Stimulated activated CD4-positive, alpha-beta T cell treated with anti-CD3 and anti-CD28 coated beads, Interleukin-1b, Interleukin-23, amount 100 ng/mL, for 48 hours (primary cell): ENCODE measurements at places on chromosomes 3 and 15.

GRCh38 chr3:56711344-56711743 lies 28.3 kb upstream of the TASOR start:
- DNase-seq = no peak

- no peak for DNase-seq
Measured at GRCh38 chr3:30747771-30748281, 141.4 kb downstream of the TGFBR2 start.

DNA sequence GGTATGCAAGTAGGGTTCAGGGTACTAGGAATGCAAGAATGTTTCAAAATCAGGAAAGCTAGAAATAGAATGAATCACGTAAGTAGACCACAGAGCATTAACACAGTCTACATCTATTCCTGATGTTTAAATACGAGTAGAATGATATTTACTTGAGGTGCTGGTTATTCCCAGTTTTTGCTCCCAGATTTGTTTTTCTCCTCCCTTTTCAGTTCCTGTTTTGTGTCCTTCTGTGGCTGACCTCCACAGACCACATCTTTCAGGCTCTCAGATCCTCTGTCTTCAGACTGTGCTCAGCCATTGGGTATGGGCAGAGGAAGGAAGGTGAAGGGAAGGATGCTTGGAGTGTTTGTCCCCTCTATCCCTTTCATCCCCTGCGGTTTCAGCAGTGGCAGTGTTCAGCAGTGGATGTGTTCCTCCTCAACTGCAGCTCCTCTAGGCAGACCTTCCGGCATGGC lies 276.6 kb downstream of the ZNF621 start:
- no peak for DNase-seq

- DNase-seq = no peak
Measured at GRCh38 chr3:111326144-111326995, 215.6 kb upstream of the CD96 start.

DNA sequence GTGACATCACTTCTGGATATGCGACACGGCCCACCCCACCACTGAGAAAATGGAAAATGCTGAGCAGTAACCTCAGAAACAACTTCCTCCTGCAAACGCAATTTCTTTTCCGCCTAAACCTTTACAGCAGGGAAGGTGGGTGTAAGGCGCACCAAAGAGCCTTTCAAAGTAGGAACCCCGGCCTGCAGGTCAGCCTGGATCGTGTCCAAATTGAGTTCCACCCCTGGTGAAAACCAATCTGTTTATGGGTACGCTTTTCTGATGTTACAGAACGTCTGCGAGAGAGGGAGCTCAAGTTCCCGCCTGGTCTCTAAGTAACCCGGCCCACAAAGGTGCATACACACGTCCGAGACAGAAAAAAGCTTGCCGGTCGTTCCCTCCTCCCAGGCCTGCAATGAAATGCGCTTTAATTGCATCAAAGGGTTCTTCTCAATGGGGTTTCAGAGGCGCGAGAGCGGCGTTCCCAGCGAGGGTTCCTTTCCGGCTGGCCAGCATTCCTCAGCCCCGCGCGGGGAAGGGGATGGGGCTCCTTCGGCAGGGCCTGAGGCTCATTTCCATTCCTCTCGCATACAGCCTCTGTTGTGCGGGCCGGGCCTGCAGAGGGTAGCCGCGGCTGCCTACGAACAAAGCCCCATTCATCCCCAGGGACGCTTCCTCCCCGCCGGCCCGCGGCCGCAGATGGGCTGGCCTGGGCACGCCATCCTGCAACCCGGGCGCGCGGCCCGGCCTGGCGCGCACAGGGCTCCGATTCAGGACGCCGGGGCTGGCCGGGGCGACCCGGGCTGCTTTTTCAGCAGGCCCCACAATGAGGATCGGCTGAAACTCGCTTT lies 138.1 kb downstream of the TMCO5A start:
- DNase-seq = peak; percentile 18

DNA sequence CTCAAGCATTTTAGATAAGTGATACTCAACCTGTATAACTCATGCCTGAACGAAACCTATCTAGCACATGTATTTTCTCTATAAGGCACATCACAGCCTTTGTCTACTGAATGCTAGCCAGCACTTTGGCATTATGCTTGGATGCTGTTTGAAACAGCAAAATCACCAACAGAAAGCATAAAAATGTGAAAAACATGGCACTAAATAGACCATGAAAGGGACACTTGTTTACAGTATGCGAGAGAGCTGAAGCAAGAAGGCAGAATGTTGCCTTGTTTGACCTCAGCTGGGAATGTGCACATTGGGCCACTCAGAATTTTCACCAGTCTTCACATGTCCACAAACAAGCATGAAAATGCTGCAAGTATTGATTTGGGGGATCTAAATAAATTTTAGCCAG lies 59.5 kb downstream of the MINDY2 start:
- no peak for DNase-seq

GRCh38 chr3:42572278-42572677 lies 9.5 kb downstream of the SEC22C start:
- no peak for DNase-seq

- no peak for DNase-seq
Measured at GRCh38 chr3:186517218-186517617, 27.0 kb downstream of the CRYGS start.

- DNase-seq = no peak
Measured at GRCh38 chr3:71008350-71008935, 575.1 kb downstream of the FOXP1 start.

GRCh38 chr3:135131290-135131689 lies 336.2 kb downstream of the EPHB1 start:
- DNase-seq = no peak

- DNase-seq = peak; percentile 35
Measured at GRCh38 chr3:39101022-39101689, 6.3 kb downstream of the GORASP1 start.

- no peak for DNase-seq
Measured at GRCh38 chr3:125179143-125179883, 33.2 kb downstream of the SLC12A8 start.

DNA sequence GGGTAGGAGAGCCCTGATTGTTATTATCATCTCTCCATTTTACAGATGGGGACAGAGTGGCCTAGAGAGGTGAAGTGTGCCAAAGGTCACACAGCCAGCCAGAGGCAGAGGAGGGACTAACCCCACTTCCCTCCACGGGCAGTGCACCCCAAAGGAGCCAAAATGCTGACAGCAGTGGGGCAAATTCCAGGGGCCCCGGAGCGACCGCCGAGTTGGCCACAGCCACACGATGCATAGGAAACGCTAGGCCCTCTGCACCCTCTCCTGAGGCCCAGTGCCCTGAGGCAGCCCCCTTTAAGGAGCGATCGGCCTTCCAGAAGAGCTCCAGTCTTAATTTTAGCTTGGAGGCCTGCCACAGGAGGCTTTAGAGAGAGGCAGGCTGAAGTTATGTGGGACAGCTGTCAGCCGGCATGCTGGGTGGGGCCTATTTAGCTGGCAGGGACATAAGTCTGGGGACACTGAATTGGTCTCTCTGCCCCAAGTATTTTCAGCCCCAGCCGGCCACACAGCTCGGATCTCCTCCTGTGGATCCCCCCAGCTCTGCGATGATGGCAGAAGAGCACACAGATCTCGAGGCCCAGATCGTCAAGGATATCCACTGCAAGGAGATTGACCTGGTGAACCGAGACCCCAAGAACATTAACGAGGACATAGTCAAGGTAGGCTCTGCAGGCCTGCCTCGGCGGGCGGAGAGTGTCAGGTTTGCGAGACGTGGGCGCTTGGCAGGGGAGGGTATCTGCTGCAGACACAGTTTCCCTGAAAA lies at the start of gene CAV3:
CAV3 (plus strand) TSS at position 471 of the 763 bp plus-strand sequence; CDS start at position 546, 75 bp downstream.
- DNase-seq = no peak

DNA sequence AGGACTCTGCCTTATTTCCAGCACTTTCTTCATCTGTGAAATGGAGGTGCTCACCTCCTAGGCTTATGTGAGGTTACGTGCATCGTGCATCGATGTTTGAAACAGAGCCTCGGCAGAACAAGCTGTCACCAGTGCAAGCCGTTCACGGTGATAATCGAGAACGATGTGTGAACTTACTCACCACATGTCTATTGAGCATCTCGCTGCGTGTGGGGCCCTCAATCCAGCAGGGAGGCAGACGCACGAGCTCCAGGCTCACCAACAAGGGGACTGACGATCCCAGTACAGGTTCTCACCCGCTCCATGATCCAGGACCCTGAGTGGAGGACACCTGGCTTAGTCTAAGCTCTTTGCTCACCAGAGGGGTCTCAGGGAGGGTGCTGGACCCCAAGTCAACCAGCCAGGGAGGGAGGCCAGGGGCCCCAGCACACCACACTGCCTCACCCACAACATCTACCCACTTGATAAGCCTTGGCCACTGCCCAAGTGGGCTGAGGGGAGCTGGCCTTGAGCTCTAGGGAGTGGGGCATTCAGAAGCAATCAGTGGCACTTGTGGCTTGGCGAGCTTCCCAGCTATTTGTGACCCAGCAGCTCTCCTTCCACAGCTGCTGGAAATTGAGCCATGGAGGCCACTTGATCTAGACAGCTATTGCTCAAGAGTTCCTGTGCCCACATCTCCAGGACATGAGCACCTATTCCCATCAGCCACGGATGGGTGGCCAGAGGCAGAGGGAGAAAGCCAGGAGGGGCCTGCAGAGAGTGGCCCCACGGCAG lies 34.4 kb upstream of the SLC6A1 start:
- no peak for DNase-seq

DNA sequence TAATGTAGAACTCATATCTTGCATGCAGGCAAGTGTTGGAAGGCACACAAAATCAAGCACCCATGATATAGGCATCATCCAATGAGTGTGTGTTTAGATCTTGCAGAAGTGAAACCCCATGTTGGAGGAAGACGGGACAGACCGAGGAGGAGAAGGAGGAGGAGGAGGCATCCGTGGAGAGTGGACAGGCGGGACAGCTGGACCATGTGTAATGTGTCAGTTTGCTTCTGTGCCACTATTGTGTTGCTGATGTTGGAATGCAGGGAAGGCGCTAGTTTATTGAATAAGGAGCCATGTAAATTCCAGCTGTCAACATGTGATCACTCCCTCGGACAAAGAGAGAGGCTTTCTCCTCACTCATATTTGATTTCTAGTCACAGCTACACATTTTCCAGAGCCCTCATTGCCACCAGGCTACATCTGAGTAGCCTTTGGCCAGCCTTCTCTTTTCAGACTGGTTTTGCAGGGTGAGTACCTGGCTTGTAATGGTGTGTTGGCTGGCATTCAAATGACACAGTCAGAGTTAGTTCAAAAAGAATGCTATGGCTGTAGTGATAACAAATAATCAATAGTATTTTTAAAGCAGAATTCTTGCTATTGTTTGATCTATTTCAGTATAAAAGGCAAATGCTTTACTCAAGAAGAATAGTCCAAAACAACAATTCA lies 1037.6 kb upstream of the NR2F2 start:
- DNase-seq = no peak

GRCh38 chr3:55484801-55485791 lies 2.0 kb downstream of the WNT5A start:
- peak; percentile 46 for DNase-seq

DNA sequence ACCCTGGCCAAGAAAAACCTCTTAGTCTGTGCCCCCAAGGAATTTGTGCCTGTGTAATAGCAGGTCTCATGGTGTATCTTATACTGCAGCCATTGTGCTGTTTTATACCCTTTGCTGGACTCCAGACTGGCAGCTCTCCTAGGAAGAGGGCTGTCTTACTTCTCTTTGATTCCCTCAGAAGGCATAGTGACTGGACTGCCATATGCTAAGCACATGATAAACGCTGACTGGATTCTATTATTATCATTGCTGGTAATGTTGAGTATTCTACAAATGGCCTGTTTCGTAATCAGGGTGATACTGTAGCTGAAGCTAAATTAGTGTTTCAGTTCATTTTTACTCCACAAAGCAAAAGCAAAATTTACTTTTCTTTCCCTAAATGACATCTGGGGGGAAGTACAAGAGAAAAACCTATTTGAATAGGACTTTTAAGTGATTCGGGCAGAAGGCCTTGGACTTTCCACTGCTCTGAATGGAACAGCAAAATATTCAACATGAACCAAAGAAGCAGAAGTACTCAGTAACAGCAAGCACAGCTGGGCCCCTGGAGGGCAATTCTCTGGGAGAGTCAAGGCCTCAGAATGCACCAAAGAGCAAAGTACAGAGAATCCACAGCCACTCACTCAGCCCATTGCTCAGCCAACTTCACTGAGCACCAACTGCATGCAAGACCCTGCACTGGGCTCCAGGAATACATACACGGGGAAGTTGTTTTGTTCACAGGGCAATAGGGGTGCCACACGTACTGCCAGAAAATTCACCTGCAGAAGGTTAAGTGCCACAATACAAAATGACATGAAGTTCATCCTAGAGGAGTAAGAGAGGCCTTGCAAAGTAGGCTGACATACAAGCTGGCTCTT lies 7.9 kb upstream of the BCL2A1 start:
- DNase-seq = peak; percentile 19

- DNase-seq = no peak
Measured at GRCh38 chr3:54515441-54516213, 393.3 kb downstream of the CACNA2D3 start.

DNA sequence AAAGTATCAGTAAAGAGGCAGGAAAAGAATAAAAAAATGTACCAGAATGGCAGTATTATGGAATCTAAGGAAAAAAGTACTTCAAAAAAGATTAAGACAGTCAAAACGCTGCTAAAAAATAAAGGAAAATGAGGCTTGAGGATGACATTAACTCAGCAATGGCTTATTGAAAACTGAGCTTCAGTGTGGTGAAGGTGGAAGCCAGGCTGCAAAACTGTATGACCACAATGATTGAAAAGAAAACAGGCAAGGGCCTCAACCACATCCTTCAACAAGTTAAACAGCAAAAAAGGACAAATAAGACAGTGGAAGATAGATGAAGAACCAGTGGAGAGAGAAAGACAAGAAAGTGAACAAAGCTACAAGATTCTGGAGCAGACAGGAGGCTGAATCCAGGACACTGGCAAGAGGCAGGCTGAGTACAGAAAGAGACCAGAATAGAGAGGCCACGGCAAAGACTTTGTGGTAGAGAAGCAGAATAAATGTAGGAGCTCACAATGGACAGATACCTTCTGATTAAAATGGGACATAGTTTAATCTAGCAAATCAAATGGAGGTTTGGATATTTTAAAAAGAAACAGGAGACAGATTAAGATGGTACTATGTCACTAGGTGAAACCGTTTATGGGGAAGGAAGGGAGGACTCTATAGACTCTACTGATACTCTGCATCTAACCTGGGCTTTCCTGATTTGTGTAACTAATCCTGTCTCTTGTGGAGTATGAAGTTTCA lies 86.1 kb downstream of the TJP1 start:
- no peak for DNase-seq

DNA sequence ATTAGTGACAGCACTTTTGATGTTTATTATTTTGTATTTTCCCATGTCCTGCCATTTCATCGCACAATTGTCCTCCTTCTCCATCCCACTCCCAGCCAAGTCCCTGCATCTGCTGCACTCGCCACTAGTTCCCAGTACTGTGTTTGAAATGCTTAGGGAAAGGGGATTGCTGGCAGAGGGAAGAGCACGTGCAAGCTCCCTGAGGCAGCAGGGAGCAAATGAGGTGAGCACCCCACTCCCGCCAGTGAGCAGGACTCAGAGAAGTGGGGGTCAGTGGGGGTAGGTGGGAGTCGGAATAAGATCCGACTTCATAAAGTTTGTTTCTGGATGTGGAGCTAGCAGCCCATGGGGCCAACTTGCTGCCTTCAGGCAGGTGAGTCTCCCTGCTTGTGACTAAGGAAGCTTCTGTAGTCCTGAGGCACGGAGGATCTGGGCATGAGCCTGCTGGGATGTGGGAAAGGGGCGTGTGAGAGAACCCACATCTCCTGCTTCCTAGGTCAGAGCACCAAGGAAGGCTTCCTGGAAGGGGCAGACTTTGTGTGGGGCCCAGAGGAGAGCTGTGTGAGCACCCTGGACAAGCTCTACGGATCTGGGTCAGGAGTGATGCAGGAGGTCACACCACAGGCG lies 99.7 kb upstream of the TLE3 start:
- DNase-seq = no peak
